ENCODE measurements at places on chromosomes 1 and 21.

DNA sequence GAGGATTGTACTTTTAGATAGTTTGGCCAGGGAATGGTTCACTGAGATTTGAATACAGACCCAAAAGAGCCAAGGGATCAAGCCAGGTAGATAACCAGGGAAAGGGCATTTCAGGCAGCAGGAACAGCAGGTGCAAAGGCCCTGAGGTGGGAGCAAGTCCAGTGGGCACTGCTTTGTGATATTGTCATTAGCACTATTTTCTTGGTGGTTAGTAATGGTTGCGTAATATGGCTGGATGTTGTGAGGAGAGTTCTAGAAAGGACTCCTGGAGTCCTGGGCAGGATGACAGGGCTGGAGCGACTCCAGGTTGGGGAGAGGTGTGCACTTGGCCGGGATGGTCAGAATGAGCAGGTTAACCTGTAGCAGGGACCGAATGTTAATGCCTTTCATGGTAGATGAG is 4.4 kb downstream of the AZIN2 start:
- no peak for DNase-seq

- DNase-seq, result no peak
These were observed 65.9 kb downstream of the WDR64 start for GRCh38 chr1:241717975-241718374.

- DNase-seq, result no peak
These were observed 34.5 kb downstream of the LRRN2 start for GRCh38 chr1:204650911-204651570.

DNA sequence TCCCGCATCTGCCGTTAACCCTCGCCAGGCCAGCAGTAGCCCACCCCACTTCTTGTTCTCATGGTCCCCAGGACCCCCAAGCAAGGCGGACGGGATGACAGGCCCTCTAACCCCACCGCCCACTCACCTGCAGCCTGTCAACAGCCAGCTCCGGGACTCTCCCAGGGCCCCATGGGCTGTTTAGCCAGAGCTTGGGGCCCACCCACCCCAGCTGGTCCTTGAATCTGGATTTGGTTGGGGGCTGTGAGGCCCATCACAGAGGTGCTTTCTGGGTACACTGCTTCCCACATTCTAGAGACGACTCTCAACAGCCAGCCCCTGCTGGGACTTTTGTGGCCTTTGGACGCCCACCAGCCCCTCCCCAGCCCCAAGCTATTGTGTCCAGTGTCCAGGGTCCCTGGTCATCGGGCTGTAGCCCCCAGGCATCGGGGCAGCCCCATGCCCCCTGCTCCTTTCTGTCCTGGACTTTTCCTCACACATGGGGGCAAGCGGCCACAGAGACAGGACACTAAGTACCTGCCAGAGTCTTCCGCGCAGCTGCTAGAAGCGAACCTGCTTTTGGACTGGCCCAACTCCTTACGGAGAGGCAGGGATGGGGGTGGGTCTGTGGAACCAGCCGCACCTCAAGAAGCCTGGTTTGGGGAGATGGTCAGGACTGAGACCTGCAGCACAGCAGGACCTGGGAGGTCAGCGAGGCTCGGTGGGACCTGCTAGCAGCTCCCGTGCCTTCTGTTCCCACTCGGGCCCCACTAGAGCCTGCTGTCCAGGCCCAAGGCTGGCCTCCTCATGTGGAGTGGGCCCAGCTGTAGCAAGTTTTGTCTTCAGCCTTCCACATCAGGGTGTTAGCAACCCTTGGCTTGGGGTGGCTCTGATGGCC is 208.1 kb upstream of the VAMP3 start:
- DNase-seq, result no peak

- no peak for DNase-seq
These were observed 24.3 kb upstream of the BTG2 start for GRCh38 chr1:203281033-203281432.

- no peak for DNase-seq
These were observed 108.0 kb downstream of the DUSP10 start for GRCh38 chr1:221633841-221634409.

GRCh38 chr1:160724465-160725242 is 13.0 kb upstream of the CD48 start:
- DNase-seq, result no peak

GRCh38 chr1:11611638-11612327 is 42.4 kb downstream of the FBXO2 start:
- DNase-seq, result no peak

DNA sequence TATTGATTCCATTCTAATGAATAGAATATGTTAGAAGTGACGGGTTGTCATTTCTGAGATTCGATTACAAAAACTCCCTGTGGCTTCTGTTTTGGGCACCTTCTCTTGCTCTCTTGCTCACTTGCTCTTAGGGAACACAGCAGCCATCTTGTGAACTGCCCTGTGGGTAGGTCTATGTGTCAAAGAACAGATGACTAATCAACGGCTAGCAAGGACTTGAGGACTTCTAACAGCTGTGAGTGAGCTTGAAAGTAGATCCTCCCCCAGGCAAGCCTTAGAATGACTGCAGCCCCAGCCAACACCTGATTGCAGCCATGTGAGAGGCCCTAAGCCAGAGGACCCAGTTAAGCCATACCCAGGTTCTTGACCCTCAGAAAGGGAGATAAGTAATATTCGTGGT is 49.3 kb downstream of the AZIN2 start:
- DNase-seq, result no peak

GRCh38 chr1:77509051-77509492 is 173.4 kb downstream of the ZZZ3 start:
- DNase-seq, result no peak

- no peak for DNase-seq
These were observed 13.7 kb downstream of the NCF2 start for GRCh38 chr1:183576537-183576936.

DNA sequence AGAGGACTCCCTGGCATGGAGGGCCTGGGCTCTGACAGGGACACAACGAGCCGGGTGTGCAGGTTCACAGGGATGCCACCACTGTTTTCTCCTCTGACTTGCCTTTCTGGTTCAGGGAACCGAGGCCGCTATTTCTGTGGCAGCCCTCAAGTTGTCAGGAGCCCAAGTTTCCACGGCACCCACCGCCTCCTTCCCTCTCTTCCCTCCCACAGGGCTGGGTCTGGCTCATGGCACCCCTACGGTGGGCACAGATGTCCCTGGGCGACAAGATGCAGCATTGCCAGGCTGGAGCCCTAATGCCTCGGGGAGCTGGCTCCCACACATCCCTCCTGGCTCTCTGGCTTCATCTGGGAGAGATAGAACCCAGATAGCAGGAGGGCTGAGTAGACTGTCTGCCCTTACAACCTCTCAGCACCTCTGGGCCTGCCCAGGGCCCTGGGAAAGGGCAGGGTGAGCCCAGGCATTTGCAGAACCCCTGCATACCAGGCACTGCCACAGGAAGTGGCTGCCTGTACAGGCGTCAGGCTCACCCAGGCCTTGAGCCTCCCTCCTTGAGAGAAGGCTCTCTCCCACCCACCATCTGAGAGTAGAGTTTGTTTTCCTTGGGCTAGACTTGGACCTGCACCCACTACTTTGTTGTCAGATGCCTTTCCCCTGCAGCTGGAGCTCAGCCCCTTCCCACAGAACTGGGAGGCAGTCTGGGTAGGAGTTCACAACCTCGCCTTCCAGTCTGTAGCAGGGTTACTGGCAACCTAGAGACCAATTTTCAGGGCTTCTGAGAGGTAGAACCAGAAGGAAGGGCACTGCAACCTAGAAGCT is 20.5 kb downstream of the KCNC4 start:
- no peak for DNase-seq

GRCh38 chr1:65231718-65232330 is 77.5 kb upstream of the DNAJC6 start:
- no peak for DNase-seq

DNA sequence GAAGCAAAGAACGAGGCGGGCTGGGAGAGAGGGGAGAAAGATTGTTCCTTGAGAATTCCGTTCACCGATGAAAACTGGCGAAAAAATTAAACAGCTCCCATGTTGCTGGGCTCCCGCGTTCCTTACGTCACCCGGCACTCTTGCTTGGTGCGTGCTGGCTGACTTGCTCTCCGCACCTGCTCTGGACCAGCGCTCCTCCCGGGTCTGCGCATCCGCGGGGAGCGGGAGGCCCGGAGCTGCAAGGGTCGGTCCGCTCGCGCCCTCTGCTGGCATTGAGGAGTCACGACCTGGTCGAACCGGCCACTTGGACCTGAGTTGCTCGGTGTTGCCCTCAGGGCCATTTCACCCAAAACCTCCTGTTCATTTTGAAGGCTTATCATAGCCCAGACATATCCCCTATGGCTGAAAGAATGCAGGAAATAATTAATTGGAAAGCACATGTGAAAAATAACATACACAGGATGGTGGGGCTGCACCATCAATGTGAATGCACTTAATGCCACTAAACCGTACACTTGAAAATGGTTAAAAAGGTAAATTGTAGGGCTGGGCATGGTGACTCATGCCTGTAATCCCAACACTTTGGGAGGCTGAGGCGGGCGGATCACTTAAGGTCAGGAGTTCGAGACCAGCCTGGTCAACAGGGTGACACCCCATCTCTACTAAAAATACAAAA is 98.9 kb upstream of the BACE2 start:
- peak; percentile 80 for DNase-seq

GRCh38 chr1:56540467-56540866 is 38.9 kb downstream of the PLPP3 start:
- no peak for DNase-seq

- DNase-seq, result no peak
These were observed 17.3 kb downstream of the S1PR1 start for GRCh38 chr1:101253976-101254674.

DNA sequence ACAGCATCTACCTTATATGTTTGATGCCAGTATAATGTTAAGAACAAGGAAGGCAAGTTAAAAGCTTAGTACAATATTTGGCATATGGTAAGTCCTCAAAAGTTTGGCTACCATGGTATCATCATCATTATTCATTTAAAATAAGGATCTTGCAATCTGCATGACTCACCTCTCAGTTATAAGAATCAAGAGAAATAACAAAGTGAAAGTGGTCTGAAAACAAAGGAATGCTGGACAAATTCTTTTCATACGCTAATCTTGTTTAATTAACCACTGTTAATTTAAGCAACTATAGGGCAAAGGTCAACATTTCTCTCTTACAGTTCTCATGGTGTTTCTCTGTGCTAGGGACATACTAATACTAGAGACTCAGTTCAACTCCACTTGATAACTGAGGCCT is 13.0 kb upstream of the CLDN19 start:
- DNase-seq, result no peak

- DNase-seq, result no peak
These were observed 697 bp upstream of the C21orf91 start for GRCh38 chr21:17819877-17820229.

All from NCI-H2029 treated with DMSO at 0.1 percent for 48 hours (cell line).